Inflammatory macrophage treated with lipopolysaccharide for 4 hours (primary cell): ENCODE measurements at places on chromosomes 2 and 18.

- peak; percentile 27 for DNase-seq
Observed at GRCh38 chr2:204289066-204289465, 256.2 kb upstream of the PARD3B start.

DNA sequence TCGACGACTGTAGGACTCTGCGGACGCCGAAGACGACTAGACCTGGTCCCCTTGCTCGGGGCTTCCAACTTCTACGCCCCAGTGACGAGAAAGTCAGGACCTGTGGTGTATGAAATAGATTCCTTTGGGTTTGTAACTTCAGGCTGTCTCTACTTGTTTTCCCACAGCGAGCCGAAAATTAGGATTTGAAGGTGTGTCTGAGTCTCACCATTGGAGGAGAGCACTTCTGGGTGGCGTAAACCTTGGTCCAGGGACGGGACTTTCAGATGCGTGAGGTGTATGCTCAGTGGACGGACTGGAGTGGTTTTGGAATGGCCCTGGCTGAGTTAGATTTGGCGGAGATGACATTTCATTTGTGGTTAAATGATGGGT, 1.3 kb downstream of the BIRC6 start:
- no peak for DNase-seq

DNA sequence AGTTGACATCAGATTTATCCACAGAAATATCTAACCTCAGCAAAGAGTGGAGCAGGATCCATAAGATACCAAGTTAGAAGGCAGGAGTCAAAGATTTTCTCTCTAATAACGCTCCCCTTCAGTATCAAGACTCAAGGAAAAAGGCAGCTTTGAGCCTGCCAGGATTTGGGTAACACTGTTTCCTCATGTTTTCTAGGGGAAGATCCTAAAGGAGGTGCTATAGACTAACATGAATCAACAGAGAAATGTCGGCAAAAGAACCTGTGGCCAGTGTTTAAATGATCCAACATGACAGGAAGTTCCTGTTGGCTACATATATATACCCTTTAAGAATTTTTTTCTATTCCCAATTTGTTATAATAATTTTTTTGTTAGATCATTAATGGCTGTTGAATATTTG, 402.3 kb downstream of the TGIF1 start:
- DNase-seq: no peak

GRCh38 chr2:217142649-217143266, 282.9 kb upstream of the TNP1 start:
- DNase-seq: peak; percentile 31

DNA sequence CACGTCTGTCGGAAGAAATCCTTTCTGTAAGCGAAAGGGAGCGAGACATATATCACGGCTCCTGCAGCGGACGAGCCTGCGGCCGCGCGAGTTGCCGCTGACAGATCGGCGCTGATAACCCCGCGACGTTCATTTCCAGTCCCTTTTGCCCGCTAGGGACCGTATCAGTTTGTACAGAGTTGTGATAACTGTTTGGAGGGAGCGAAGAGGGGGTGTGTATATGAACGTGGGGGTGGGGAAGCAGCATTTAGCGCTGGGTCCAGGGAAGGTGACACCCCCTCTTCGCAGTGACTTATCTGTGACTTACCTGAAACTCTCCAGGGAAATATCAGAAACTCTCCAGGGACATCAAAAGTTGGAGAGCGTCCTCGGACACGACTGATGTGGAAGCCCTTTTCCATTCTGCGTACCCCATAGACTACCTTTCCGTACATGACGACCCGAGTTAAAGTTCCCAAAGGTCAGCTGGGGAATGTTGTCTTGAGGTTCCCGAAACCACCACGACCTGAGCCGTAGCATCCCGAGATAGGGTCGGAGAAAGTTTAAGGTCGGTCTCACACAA, 948 bp upstream of the GATA6 start:
- DNase-seq: no peak

DNA sequence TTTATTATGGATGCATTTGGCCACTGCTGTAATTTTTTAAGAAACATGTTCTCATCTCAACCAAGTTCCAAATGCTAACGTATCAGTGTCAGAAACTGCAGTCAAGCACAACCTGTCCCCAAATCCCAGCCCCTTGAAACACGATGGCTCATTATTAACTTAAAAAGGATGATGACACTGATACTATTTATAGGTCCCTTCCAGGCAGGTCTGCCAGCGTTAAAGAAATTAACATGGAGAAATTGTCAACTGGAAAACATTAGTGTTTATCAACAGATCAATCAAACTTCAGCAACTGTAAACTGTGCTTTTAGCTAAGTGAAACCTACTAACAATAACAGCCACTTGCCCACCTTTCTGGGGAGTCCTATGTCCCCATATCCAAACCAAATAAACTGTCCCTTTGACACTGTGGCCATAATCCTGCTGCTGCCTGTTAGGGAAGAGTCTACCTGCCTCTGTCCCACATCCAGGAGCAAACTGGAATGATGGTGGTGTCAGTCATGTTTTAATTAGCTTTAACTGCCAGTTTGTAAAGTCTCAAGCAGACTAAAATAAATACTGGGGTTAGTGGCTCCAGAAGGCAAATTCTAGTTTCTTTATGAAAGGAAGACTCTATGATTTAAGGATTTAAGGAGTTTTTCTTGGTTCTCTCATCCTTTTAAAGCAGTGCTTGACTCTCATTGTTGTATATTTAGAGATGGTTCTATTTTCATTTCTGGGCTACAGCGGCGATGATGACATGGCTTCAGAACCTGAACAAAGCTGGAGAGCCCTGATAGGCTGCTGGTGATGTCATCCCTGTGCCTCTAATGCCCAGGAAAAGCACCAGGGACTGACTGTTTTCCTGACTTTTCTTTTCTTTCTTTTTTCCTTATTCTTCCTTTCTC, 583.6 kb upstream of the PIK3C3 start:
- no peak for DNase-seq

- DNase-seq: no peak
Observed at GRCh38 chr2:147679955-147680531, 164.8 kb upstream of the ACVR2A start.

DNA sequence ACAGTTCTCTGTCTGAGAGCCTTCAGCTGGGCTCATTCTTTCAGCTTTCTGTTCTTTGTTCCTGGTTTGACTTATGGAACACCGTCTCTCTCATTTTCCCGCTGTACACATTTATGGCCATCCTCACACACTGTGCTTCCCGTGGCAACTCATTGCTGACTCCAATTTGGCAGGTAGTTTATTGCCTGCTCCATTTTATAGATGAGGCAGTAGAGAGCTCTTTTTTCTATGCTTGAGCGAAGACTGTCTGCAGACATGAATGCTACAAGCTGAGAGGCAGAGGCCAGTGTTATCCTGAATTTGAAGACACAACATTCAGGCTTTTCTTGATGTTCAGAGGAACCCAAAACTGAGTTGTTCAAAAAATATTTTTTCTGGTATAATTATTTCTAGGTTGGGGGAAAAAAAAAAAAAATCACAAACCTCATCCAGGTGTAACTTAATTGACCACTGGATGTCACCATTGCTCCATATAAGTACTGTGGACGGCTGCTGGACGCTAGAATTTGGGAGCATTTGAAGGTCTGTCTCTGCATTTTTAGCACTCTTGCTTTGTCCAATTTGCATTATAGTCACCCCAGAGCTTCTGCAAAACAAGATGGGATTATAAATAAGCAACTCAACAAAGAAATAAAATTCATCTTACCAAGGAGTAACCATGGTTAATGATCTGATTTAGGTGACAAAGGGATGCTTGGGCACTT, 83.5 kb downstream of the HRH4 start:
- DNase-seq: peak; percentile 2

GRCh38 chr2:133737242-133737993, 169.2 kb upstream of the NCKAP5 start:
- no peak for DNase-seq

GRCh38 chr18:34702814-34703213, 7.3 kb upstream of the DTNA start:
- no peak for DNase-seq

GRCh38 chr2:158756976-158757375, 38.1 kb upstream of the DAPL1 start:
- DNase-seq: peak; percentile 64

DNA sequence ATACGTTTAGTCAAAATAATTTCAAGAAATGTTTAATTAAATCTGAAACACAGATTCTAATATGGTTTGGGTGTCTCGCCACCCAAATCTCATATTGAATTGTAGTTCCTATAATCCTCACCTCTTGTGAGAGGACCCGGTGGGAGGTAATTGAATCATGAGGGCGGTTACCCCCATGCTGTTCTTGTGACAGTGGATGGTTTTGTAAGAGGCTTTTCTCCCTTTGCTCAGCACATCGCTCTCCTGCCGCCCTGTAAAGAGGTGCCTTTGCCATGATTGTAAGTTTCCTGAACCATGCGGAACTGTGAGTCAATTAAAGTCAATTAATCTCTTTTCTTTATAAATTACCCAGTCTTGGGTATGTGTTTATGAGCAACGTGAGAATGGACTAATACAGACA, 1045.1 kb upstream of the POU3F3 start:
- DNase-seq: no peak

GRCh38 chr2:227846831-227847230, 24.6 kb upstream of the DAW1 start:
- peak; percentile 36 for DNase-seq

- no peak for DNase-seq
Observed at GRCh38 chr2:108855194-108855593, 68.6 kb downstream of the CCDC138 start.

GRCh38 chr18:10239103-10239502, 215.3 kb upstream of the APCDD1 start:
- DNase-seq: no peak

DNA sequence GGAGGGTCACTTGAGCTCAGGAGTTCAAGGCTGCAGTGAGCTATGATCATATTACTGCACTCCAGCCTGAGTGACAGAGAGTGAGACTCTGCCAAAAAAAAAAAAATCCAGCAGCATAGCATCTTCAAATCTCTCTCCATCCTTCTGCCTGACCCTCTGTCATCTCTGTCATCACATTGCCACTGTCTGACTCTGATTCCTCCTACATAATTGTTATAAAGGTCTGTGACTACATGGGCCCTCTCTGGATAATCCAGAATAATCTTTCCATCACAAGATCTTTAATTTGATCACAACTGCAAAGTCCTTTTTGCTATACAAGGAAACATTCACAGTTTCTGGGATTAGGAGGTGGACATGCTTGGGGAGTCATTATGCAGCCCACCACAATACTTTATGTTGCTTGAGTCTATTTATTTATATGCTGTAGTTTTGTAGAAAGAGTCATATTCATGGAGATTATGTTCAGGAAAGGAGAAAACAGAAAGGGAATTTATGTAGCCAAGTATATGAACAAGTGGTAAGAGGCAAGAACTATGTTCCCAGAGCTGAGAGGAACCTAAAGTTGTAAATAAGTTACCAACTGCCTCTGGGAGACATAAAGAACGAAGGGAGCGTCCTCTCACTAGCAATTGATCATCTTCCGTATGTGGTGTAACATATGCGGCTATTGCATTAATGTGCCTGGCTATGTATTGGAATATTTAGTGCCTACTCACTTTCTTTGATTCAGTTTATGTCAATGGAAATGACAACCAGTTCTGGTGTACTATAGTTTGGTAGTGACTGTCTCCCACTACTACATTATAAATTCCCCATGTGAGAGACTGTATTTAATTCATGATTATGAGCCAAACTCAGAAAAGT, 21.5 kb downstream of the RND3 start:
- DNase-seq: no peak

DNA sequence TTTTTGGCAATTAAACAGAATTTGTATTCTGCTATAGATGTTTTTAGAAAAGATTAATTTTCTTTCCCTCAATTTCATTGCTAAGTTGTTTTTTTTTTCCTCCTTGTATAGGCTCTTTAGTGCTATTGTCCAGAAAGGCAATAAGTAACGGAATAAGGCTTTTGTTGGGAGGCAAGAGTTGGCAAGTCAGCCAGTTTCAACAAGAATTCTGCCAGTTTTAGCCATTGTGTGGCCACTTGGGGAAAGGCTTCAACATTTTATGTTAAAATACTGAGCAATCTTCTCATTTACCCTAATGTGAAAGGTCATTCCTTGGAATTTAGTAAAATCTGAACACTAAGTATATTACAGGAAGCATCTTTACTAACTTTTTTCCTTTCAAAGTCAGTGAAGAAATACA, 9.6 kb downstream of the CALCRL start:
- no peak for DNase-seq

- DNase-seq: no peak
Observed at GRCh38 chr18:46815661-46816060, 58.8 kb upstream of the ST8SIA5 start.

GRCh38 chr2:55119711-55120487, 69.6 kb upstream of the RTN4 start:
- DNase-seq: peak; percentile 69

DNA sequence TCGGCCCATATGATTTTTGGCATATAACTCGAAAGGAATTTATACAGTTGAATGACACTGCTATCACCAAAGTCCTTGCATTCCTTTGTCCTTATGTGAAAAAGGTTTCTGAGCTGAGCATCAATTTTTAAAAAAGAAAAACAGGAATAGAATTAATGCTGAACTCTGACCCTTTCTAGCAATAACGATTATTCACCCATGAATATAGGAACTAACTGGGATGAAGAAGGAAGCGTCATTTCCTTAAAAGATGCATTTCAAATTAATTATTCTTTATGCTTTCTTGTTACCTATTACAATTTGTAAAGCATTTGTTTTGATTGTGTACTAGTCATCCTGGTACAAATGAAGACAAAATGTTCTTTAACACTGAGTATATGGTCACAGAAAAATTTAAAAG, 19.3 kb downstream of the TMEM247 start:
- peak; percentile 56 for DNase-seq

DNA sequence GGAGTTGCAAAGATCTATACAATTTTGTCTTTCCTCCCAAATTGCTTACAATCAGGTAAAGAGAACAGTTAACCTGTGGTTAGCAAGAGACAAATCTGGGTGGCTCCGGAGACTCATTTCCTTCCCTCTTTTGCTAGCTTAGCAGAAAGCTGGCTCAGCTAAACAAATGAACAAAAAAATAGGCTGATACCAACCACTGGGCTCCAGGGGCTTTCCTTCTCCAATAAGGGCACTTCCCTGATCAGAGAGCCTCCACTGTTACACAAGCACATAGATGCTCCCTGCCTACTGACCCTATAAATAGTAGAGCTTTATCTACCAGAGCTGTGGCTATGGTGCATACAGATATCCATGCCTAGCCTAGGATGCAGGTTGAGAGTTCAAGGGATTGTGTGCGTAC, 90.1 kb upstream of the ARL5A start:
- DNase-seq: peak; percentile 68

DNA sequence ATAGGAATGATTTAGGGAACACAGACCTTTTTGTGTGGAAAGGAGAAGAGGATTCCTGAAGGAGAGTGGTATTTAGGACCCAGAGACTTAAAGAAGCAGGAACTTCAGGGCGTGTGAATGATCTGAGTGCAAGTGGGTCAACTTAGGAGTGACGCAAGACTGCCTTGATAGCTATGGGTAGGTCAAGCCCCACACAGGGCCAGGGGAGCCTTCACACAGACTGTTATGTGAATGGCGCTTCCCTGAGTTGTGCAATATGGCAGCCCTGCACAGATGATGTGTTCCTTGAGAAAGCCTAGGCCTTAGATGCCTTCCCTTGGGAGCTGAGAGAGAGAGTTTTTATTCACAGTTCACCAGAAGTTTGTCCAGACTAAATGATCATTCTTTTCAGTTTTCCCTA, 47.1 kb upstream of the IGFBP5 start:
- DNase-seq: no peak

GRCh38 chr2:131724019-131724418, 196.3 kb downstream of the CCDC74A start:
- no peak for DNase-seq

- DNase-seq: no peak
Observed at GRCh38 chr2:213691351-213691750, 407.1 kb downstream of the SPAG16 start.
